ENCODE measurements at places on chromosomes 3 and 15.

GRCh38 chr3:45191924-45192417, 34.1 kb downstream of the TMEM158 start:
- DNase-seq = no peak

GRCh38 chr15:44726568-44727484, 9.5 kb upstream of the TRIM69 start:
- no peak for DNase-seq

DNA sequence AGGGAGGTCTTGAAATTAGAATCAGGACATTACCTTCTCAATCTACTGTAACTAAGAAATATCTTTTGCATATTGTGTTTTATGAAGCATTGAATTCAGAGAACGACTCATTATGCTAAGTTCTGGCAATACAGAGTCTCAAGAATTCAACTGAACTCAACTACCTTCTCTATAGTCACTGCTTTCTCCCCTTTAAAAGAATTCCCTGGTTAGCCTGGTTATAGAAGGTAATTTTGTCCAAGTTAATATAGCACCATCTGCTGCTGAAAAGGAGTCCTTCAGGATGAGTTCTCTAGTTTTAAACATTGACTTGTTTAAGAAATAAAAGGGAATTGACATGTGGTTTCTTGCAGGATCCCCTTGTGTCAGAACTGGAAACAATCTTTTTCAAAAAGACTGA, 60.2 kb downstream of the IL16 start:
- no peak for DNase-seq

DNA sequence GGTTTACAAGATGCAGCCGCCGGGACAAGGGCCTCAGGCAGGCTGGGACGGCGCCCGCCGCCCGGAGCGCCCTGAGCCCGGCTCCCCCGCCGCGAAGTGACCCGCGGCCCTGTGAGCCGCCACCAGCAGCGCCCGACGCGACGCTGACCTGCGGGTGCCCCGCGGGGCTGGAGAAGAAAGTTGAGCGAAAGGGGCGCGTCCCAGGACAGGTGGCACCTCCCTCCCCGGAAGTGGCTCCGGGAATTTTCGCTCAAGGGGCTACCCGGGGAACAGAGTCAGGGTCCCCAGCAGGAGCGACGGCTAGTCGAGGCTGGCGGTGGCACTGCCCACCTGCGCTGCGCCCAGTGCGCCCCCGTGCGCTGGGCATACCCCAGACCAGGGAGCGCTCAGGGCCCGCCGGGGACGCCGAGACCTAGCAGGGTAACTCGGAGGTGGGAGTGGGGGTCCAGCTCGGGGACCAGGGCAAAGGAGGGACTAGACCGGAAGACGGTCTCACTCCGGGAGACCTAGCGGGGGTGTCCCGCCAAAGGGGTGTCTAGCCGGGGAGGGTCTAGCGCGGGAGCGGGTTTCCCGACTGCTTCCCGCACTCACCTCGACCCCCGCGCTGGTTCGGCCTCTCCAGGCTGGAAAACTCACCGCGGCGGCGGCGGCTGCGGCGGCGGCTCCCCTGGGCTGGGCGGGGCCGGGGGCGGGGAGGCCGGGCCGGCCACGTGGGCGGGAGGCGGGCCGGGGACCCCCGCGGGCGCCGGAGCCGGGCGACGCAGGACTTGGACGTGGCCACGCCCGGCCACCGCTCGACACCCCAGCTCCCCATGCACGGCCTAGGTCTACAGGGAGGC, 18.4 kb downstream of the SPATA12 start:
- DNase-seq = peak; percentile 8

- no peak for DNase-seq
Observed at GRCh38 chr3:151226825-151227224, 23.8 kb upstream of the GPR171 start.

DNA sequence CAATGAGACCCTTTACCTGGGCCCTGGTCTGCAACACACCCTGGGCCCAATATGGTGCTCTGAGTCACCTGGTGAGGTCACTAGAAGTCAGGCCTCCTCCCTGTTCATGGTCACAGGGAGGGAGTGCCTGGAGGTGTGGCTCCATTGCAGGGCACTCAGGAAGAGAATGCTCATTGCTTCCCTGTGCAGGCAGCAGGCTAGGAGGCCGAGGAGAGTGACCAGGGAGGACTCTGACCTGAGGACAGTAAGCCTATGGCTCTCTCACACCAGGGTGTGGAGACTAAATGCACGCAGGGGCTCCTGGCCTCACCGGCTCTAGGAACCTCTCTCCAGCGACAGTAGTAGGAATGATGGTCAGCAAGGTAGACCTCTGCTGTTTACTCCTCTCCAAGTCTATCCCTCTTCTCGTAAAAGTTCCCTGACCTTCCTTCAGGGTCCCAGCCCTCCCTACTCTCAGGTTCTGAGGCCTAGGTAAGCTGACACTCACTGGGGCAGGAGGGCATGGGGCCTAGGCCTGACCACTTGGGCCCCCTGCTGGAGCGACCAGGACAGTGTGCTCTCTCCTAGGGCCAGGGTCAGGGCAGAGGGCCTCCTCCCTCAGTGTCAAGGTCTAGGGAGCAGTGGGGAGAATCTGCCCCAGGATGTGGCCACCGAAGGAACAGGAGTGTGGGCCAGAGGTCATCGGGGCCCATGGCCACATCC, 9.6 kb upstream of the SLCO2A1 start:
- no peak for DNase-seq

DNA sequence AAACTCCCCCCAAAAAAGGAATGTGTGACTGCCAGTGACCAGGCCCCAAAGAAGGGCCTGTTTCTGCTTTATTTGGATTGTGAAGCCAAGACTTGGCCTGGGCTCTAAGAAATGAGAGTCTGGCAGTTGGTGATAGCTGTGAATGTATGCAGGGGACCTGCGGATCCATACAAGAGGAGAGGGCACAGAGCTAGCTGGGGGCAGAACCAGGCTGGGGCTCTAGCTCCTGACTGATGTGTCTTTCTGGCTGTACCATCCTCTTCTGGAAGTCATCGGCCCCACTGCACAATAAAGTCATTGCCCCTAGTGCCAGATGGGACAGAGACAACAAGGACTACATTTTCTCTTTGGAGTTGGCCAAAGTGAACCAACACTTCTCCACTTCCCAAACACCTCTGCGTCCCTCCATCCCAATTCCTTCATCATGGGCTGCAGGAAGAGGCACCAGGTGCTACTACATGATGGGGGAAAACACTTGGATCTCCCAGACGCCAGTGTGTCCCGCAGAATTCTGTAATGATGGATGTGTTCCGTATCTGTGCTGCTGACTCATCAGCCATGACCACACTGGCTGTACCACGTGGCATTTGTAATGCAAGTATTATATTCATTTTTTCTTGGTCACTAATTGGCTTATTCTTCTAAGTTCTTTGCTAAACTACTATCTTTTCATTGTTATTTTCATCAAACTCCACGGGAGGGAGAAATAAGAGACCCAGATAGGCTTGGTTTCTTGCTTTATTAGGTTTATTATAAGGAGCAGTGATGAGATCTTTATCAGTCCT, 1.7 kb upstream of the PLA2G4F start:
- no peak for DNase-seq

DNA sequence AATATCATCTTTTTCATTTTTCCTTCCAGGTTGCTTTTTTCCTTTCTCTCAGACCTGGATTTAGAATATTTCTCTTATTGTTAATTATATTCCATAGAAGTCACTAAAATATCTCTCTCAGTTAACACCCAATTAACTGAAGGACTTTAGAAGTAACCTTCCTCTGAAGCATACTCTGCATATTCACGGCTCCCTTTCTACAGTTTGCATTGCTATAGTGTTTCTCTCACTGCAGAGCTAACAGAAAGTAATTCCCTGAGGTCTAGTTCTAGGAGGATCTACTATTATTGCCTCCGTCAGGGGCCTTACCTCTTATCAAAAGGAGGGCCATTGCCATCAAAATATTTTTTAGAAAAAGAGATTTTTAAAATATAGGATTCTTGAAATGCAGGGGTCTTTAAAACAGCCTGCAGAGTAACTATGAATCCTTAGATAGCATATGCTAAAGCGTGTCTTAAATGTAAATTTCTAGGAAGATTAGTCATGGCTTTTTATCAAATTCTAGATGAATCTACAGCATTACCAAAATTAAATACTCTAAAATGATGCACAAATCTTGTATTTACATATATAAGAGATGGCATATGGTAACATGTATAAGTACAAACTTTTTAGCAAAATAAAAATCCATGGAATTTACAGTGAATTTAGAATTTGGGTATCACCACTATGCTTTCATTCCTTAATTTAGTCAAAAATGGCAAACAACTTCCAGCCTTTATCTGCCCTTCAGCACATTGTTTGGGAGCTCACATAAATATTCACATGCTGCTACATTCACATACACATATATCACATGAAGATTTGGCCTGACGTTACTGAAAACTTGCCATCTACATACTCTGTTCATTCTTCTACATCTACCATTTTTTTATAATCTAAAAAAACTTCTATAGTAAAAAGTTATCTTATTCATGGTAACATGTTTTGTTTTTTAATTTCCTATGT, 696.8 kb downstream of the OTOL1 start:
- DNase-seq = no peak

DNA sequence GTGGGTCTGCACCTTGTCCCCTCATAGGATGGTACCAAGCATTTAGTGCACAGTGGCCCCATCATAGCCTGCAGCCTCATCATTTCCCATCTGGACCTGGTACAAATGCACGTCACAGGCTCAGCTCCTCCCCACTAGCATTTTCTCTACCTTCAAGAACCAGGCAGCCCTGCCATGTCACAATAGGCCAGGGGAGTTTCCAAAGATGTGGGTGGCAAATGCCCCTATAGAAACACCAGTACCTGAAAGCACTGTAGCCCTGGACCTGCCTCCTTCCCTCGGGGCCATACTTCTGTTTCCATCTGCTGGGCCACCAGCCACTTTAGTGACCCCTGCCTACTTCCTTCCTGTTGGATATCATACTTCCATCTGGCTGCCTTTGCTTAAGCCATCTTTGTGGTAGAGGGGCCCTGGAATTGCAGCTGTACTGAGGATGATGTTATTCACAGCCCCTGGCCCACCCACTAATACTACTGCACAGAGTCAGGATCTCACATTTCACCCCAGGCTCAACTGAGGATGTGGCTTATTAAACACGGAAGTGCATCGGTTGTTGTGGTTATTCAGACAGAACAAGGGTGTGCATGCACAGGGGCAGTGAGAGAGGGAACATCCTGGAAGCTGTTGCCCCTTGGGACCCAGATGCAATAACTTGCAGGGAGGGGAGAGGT, 3.8 kb downstream of the TCTA start:
- no peak for DNase-seq

DNA sequence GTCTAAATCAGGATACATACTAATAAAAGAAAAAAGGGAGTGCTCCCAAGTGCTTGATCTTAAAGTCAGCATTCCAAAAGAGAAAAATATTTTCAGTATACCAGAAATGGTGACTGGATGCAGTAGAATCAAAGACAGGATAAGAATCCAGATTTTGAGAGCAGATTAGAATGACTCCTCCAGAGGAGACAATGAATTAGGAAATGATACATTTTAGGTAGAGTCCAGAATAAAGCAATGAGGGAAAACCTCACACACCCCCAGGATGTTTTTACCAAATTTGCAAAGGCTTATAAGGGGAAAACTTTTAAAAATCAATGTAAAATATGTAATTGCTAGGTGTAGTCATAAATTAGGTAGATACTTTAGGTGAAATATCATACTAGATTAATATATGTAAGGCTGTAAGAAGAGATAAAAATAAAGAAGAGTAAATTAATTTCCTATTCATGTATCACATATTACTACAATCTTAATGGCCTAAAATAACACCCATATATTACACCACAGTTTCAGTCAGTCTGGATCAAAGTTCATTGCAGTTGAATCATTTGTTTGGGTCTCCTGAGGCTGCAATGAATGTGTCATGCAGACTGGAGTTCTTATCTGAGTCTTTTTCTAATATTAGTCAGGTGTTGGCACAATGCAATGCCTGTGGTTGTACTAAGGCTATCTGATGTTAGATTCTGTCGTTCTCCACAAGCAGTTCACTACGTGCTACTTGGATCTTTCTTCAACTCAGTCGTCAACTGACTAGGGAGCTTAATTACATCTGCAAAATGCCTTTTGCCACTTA, 547.8 kb upstream of the EPHA6 start:
- no peak for DNase-seq

DNA sequence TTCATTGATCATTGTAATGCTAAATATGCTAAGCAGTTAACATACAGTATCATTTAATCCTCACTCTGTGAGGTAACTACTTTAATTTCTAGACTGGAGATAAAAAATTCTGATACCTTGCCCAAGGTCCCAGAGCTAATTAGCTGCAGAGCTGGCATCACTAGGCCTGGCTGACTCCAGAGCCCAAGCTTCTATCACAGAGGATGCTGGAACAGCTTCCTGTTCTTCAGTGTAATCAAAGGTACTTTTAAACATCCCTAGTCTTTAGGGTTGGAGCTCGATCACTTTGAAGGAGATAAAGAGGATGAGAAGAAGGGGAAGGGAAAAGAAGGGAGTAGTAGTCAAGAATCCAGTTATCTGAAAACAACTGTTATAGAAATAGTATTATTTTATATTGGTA, 37.1 kb upstream of the BOC start:
- DNase-seq = no peak

- no peak for DNase-seq
Observed at GRCh38 chr3:50591196-50591741, 20.3 kb downstream of the CISH start.

DNA sequence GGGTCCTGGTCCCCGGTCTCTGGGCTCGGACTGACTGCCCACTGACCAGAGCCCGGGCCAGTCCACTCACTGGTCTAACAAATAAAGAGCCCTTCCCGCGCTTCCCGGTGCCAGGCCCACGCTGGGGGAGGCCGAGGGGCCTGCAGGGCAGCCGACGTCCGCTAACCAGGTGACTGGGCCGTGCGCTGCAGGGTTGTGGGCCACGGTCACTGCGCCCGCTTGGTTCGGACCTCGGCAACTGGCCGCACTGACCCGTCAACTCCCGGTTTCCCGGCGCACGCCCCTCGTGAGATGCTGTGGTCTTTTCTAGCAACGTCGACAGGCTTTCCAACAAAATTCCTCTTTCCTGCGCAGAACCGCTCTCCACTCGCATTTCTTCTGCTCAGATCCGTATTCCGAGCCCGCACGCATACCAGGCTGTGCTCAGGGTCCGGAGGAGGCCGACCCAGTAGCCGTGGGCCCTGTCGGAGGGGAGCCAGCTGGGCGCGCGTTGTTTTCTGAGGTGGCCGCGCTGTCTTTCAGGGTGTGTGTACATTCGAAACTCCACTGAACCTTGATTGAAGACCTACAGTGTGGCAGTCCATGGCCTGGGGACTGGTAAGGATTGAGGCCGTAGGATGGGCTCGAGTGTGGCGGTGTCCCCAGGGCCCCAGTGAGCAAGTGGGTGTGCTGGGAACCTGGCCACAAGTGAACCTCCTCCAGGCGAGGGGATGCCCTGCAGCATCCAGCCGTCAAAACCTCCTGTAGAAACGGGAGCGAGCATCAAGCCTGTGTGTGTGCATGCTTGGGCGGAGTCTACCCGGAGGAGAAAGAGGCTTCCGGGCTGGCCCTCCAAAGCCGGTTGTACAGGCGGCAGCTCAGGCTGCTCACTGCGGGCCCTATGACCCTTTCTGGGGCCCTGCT, 875 bp upstream of the NT5DC2 start:
- DNase-seq = no peak

DNA sequence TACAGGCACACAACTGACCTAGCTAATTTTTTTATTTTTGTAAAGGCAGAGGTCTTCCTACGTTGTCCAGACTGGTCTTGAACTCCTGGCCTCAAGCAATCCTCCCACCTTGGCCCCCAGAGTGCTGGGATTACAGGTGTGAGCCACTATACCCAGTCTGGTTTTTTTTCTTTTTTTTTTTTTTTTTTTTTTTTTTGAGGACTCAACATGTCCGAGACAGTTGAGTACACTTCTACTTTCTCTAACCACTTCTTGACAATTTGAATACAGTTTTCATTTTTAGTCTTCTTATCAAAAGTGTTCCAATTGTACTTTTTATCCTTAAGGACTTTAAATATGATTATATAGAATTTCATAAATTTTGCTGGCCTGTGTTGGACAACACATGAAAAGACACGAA, 7.4 kb upstream of the GSK3B start:
- no peak for DNase-seq

All from NCI-H2081 (cell line).